ENCODE measurements at places on chromosomes 1 and 21.

DNA sequence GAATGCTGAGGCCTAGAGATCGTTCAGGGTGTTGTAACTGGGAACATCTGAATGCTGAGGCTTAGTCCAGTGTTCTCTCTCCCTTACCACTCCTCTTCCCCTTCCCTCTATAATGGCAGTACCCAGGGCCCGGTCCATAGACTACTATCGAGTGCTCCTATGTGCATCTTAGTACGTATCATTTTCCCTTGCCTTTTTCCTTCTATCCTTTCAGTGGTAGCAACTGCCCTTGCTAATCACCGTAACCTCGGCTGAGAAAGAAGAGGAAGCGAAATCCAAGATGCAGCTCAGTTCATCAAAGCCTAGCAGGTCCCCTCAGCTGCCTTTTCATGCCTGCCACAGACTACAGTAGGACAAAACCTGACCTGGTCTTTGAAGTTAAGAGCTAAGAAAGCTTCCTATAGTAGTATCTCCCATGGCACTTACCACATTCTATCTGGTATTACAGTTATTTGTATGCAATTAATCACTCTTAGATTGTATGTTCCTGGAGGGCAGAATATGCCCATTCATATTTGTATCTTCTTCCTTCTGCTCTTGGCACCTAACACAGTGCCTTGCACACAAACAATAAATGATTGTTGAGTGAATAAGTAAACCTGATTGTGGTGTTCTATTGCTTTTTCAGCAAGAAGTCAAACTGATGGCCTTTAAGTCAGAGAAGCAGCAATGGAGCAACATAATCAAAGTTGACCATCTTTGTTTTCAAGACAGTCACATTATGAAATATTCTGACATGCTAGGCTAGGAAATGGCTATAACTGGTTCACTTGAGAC, 22.4 kb downstream of the CNIH4 start:
- DNase-seq: peak; percentile 35

GRCh38 chr1:100774370-100774769, 54.8 kb downstream of the VCAM1 start:
- no peak for DNase-seq

DNA sequence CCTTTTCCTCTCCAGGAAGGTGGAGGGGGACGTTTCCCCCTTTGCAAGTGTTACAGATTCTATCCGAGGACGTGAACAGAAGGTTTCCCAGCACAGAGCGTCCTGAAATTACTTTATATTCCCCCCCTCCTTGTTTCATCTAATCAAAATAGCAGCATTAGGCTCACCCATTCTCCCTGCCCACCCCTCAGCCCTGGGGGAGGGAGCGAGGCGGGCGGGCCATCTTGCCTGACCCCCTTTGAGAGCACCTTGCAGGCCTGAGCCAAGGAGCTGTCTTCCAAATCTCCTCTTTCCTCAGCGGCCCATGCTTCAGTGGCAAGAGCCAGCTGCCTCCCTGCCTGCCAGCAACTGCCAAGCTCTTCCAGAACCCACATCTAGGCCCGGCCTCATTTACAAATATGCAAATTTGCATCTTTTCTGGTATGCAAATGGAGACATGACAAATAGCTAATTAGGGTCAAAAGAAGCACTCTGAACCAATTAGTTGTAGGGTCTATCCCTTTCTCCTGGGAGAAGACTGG, 69.1 kb upstream of the POU3F1 start:
- DNase-seq: no peak

DNA sequence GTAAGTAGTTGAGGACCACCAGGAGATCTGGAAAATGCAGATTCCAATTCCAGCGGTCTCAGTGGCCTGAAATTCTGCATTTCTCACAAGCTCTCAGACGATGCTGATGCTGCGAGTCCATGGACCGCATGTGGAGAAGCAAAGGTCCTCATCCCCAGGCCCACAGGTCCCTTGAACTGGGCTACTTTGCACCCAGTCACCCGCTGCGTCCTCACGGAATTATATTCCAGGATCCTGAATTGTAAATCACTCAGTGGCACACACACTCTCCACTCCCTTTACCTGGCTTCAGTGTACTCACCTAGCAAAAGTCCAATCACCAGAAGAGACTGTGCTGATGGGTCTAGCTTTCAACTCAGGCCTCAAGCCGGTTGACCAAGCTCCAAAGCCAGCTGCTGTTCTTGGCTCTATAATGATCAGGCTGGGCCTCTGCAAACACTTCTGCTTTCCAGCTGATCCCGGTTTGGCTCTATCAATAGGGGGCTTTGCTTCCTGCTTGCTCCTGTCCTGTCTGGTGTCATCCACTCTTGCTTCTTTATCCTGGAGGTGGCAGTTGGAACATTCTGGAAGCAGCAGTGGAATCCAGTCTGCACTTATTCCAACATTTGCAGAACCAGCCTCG, 904 bp upstream of the RPL22 start:
- no peak for DNase-seq

DNA sequence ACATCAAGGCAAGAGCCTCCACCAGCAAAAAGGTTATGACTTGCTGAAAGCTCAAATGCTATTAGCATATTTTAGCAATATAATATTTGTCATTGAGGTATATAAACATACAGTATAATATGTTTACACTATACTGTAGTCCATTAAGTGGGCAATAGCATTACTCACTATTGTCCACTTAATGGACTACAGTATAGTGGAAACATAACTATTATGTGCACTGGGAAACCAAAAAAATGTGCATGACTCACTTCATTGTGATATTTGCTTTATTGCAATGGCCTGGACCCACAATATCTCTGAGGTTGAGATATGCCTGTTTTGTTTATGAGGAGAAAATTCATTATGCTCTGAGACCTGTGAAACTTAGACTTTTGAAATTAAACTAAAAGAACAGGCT, 300.0 kb downstream of the BARHL2 start:
- no peak for DNase-seq

DNA sequence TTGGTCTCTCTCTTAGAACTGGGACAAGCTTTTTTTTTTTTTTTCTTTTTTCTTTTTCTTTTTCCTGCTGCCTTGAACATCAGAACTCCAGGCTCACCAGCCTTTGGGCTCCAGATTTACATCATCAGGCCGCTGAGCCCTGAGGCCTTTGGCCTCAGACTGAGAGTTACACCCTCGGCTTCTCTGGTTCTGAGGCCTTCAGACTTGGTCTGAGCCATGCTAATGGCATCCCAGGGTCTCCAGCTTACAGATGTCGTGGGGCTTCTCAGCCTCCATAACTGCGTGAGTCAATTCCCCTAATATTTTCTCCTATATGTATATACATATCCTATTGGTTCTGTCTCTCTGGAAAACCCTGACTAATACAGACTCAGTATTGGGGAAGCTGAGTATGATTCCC, 36.5 kb upstream of the RC3H1 start:
- DNase-seq: no peak

GRCh38 chr1:180181048-180181447, 26.4 kb downstream of the QSOX1 start:
- DNase-seq: no peak

DNA sequence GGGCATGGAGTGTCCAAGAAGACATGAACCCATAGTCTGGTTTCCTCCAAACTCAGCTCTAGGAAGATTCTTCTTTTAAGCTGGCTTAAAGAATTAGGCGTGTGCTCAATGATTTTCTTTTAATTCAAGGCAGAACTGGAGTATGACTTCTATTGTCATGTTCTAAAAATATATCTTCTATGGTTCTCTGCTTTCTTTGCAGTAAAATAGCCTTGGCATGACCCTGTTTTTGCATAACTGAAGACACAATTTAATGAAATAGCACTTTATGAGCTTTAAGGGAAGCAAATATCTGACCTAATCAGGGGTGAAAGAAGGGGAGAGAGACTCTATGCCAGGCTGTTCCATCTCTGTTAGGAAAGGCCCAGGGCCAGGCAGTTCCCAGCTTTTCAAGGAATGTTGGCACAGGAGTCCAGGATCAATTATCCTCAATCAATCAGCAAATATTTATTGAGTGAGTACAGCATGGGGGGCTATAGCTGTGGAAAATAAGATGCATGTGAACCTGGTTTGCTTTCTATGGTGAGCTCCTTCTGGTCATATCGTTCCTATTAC, 7.2 kb upstream of the CSF1 start:
- no peak for DNase-seq

GRCh38 chr1:175687622-175688415, 55.6 kb downstream of the TNR start:
- no peak for DNase-seq

- no peak for DNase-seq
Observed at GRCh38 chr1:153698923-153699714, 20.6 kb downstream of the NPR1 start.

GRCh38 chr1:197807739-197808453, 32.6 kb upstream of the DENND1B start:
- no peak for DNase-seq

Data from GM10248 (cell line).